ENCODE measurements at places on chromosomes 7 and 10.
A peak's percentile ranks its signal among the peaks of the same experiment; 100 is the strongest.

DNA sequence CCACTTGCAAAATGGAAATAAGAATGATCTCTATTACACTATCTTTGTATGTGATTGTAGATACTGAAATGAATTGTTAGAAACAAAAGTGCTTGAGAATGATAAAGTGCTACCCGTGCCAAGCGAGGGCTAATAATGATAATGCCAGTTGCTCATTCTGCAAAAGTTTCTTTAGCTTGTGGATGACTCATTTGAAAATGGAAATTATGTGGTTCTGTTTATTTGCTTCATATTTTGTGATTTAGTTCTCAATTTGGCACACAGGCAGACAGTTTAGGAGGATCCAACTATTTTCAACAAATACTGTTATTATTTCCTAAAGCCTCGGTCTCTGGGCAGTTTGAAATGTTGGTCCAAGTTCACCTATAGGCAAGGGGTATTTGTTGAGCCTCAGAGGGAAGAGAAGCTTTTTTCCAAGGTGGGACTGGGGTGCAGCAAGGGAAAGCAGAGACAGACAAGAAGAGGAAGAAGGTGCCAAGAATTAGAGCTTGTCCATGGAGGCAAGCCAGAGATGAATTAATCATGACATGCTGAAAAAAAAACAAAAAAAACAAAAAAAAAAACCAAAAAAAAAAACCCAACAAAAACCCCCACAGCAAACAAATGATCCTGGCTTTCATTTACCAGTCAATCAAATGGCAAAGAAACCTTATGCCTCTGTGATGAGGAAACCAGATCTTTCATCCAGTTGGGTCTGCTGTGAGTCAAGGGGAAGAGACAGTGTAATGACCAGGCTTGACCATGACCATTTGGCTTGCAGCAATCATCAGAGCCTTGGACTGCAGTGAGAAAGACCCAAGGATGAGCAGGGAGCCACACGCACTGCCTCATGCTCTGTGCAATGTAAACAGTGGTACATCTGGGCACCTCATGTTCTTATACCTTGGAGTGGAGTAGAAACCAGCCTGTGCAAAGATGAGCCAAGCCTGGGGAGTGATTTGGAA lies 285.0 kb upstream of the HABP2 start:
- ATAC-seq = no peak

GRCh38 chr10:70885481-70885880 lies 2.9 kb downstream of the PCBD1 start:
- no peak for ATAC-seq

- ATAC-seq = no peak
These were observed 167.7 kb downstream of the TRIL start for GRCh38 chr7:28790467-28790866.

- ATAC-seq = no peak
These were observed 48.9 kb downstream of the ZCCHC24 start for GRCh38 chr10:79396520-79396919.

DNA sequence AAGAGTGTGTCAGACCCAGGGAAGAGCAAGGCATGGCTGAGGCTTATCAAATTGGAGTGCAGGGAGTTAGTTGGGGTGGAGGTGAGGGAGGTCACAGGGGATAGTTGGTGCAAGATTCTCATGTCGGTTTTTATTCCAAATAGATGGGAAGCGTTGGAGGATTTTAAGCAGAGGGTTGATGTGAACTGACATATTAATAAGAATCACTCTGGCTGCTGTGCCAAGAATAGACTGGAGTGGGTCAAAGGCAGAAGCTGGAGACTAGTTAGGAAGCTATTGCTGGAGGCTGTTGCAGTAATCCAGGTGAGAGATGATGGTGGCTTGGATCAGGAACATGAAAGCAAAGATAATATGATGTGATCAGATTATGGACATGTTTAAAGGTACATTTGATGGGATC lies 36.5 kb downstream of the LRRC18 start:
- no peak for ATAC-seq

- ATAC-seq = no peak
These were observed 89.8 kb downstream of the SEMA3A start for GRCh38 chr7:84104826-84105225.

GRCh38 chr7:44147026-44147991 lies 6.2 kb upstream of the MYL7 start:
- ATAC-seq = no peak

GRCh38 chr7:93779115-93779514 lies 111.4 kb downstream of the TFPI2 start:
- no peak for ATAC-seq

GRCh38 chr10:14547816-14548215 lies 217.1 kb upstream of the FRMD4A start:
- no peak for ATAC-seq

DNA sequence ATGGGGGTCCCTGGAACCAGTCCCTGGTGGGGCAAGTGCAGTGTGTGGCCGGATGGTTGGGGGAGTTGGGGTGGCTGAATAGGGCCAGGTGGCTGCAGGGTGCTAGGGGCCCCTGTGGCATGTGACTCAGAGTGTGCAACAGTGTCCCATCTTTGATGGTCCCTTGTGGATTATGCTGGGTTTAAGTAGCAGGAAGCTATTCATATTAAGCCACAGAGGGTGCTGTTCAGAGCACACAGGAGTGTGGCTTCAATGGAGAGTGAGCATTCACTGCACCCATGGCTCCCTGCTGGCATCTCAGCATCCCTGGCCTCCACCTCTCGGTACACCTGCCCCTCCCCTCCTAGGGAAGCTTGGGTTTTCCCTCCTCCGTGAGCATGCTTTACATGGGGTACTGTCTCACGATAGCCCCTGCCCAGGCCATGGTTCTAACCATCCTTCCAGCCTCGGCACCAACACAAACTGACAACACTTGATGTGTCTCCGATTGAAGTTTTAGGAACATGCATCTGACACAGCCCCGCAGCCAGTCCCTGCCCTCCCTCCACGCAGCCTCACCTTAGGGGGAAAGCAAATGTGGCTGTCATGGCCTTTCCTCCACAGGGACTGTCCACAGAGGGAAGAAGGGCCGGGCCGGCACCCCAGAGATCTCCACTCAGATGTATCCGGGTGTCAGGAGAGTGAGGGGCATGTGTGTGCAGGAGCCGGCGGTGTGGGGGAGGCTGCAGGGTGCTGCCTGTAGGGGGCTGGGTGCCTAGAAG lies 30.4 kb upstream of the PPIF start:
- ATAC-seq = peak; percentile 16

GRCh38 chr10:22986771-22987542 lies 59.1 kb downstream of the ARMC3 start:
- no peak for ATAC-seq

GRCh38 chr10:119772334-119772733 lies 46.5 kb downstream of the INPP5F start:
- no peak for ATAC-seq

- ATAC-seq = no peak
These were observed 93.1 kb upstream of the IFRD1 start for GRCh38 chr7:112357136-112357535.

GRCh38 chr7:134452419-134452838 lies 6.5 kb downstream of the AKR1B1 start:
- no peak for ATAC-seq

DNA sequence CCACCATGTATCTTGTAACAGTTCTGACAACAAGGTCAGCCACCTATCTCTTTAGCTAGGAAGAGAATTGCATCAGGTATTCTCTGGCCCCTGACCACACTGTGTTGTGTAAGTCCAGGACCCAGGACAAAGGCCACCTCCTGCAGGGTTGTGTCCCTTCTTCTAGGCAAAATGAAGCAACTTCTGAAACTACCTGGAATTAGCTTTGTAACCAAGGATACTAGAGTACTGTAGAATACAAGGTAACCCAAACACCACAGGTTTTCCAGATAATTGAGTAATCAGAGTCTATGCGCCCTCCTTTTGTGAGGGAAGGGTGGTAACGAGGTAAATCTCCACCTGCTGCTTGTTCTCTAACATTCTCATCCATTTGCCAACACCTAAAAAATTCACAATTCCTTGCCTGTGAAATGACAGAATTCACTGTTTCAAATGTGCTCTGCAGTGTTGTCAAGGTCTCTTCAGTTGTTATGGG lies 51.7 kb downstream of the SGMS1 start:
- ATAC-seq = no peak

GRCh38 chr10:60913071-60913470 lies 30.9 kb downstream of the RHOBTB1 start:
- no peak for ATAC-seq

- no peak for ATAC-seq
These were observed 79.3 kb upstream of the CCDC6 start for GRCh38 chr10:59985639-59986038.

GRCh38 chr10:48970654-48971053 lies 31.0 kb upstream of the LRRC18 start:
- ATAC-seq = no peak

DNA sequence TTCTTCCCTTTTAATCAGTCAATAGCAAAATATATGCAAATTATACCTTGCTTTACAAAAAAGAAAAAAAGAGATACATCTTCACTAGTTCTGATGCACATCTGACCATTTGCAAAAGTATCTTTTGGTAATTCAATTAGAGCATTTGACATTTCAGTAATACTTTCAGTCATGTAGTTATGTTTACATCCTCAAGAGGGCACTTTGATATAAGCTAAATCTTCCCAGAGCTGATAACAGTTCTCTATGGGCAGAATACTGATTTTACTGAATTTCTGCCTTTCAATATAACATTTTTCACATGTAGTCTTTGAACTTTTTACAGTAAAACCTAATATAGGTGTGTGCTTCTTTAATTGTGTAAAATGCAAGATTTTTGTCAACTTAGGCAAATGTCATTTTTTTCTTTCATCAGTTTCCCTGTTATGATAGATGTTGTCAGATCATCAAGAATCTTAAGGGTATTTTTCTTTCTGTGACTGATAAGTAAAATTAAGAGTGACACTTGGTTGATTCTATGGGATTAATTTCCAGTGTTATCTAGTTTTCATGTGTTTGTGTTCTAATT lies 703.5 kb upstream of the SEMA3D start:
- ATAC-seq = peak; percentile 24

DNA sequence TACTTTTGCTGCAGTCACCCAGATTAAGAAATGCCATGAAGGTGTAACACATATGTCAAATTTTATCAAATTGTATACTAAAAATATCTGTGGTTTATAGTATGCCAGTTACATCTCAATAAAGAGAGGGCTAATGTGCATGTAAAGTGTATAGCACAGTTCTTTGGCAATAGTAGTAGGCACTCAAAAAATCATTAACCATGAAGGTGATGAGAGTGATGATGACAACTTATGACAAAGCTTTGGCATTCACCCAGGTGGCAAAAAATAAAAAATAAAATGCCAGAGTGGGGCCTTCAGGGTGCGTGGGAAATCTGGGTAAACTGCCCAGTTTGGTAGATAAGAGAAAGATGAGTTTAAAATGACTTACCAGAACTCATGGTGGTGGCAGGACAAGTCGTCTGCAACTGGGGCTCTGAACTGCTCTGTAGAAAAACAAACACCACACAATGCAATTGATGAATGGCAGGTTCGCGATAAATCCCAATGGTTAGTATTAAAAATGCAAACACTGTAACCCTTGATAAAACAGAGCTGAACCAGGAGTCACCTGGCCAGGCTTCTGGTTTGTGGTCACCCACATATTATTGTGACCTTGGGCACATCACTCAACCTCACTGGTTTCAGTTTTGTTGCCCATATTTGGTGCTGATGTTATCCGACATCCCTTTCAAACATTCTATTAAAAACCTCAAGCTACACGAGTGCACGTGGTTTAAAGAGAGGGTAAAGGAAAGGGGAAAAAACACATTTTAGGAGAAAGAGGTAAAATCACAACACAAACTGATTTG lies 120.2 kb downstream of the SORBS1 start:
- no peak for ATAC-seq

DNA sequence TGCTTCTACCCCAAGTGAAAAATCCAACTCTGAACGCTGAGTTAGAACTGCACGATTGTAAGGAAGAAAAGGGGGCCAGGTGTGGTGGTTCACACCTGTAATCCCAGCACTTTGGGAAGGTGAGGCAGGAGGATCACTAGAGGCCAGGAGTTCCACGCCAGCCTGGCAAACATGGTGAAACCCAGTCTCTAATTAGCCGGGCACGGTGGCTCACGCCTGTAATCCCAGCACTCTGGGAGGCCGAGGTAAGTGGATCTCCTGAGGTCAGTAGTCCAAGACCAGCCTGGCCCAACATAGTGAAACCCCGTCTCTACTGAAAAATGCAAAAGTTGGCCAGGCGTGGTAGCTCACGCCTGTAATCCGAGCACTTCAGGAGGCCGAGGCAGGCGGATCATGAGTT lies 9.0 kb downstream of the GUSB start:
- no peak for ATAC-seq

DNA sequence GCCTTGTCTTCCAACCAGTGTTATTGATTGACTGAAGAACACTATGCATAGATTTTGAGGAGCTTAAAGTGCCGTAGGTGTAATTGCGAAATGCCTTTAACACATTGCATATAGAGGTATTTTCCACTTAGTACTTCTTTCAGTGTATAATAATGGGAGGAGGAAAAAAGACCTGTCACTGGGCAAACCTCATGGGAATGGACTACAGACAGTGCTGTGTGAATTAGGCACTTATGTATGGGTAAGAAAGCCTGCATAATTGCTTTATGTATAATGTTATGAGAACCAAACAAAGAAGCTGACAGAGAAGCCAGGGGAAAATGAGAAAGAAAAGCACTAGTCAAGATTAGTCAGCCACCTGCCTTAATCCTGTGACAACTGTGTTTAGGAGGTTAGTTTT lies 12.4 kb upstream of the SCRN1 start:
- peak; percentile 89 for ATAC-seq

DNA sequence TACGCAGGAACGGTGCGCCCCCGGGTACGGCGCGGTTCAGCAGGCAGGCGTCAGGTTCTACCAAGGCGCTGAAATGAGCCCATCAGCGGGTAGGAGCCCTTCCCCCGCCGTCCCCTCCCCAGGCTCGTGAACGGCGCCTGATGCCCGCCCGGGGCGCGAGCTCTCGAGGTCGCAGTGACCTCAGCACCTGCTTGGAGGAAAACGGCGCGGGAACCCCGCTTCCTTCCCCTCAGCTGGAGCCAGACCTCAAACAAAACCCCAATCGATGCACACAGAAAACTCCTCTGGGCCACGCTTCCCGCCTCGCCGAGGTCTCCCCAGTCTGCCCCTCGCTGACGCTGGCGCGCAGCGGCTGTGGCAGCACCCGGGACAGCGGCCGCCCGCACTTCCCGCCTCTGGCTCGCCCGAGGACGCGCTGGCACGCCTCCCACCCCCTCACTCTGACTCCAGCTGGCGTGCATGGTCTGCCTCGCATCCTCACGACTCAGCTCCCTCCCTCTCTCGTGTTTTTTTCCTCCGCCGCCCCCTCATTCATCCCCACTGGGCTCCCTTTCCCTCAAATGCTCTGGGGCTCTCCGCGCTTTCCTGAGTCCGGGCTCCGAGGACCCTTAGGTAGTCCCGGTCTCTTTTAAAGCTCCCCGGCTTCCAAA lies 514 bp upstream of the GAD2 start:
- peak; percentile 95 for ATAC-seq

Measured in motor neuron (in vitro differentiated cells).